ENCODE measurements at places on chromosomes 3 and 15.

- no peak for DNase-seq
Measured at GRCh38 chr15:50996641-50997040, 88.2 kb downstream of the AP4E1 start.

DNA sequence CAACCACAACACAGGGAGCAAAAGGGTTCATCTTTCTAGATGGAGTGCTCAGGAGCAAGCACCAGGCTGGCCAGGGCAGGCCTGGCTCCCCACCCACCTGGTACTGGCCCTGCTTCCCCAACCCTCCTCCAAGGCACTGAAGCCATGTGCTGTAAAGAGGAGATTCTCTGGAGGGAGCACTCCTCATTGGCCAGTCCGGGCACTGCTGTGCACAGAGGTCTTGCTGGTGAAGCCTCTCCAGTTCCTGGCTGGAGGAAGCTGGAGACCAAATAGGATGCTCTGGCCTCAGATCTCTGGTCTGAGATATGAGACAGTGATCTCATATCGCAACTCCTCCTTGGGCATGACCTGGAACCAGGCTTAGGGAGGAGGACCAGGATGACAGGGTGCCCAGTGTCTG is 7.7 kb upstream of the SEMA3F start:
- no peak for DNase-seq

GRCh38 chr15:63466378-63467192 is 37.8 kb upstream of the USP3 start:
- DNase-seq, result peak; percentile 24

- no peak for DNase-seq
Measured at GRCh38 chr3:177824190-177824786, 627.0 kb upstream of the TBL1XR1 start.

DNA sequence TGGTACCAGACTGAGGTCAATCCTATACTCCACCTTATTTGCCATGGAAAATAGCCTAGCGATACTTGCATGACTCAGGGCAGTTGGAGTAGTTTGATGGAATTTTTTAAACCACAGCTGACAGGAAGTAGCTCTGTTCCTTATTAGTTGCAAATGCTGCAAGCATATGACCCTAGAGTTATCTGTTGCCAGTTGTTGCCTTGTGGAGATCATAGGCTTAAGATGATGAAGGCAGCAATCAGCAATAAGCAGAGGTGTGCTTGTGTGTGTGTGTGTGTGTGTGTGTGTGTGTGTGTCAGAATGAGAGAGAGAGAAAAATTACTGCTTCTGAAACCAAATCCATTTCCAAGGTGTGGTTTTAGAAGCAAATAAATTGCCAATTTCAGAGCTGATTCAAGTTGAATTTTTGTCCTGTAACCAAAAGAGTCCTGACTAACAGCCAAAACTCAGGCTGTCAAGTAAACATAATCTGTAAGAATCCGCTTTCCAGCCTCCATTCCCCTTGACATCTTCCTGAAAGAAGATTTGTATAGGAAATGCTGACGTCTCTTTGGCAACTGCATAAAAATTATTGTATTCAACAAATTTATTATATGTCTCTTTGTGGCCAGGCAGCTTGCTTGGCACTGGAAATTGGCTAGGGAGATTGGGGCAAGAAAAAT is 141.2 kb downstream of the SERPINI1 start:
- no peak for DNase-seq

DNA sequence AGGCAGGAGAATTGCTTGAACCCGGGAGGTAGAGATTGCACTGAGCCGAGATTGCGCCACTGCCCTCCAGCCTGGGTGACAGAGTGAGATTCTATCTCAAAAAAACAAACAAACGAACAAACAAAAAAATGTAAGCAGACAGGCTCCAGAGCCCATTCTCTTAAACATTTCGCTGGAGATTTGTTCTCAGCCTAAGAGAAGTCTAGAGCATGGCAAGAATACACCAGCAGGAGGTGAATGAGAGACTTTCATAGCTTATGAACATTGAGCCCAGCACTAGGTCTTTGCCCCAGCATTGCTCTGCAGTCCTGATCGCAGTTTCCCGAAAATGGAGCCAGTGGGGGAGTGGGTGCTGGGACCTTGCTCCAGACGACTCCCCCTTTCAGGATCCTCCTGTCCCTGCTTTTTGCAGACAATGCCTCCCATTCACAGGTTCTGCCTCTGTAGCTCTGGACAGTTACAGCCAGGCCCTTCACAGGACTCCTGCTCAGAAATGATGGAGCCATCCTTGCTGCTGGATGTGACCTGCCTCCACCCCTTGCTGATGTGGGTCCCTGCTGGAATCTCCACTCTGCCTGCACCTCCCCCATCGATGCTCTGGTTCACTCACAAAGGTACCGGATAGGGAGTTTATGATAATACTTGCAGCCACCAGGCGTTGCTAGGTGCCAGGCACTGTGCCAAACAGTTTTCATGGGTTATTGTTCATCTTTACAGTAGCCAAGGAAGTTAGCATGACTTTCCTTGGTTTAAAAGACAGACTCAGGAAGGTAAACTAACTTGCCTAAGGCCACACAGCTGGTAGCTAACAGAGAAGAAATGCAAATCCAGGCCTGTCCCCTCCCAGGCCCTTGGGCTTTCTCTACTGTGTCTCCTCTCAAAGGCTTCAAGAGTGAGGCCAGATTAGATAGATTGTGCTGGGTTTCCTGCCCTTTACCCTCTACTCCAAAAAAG is 329.7 kb upstream of the TLE3 start:
- DNase-seq, result no peak
